ENCODE measurements at places on chromosomes 5 and 9. TPM values are rescaled to one million over a fixed set of nuclear protein-coding genes. Genes with fewer than 3 reads are reported as not detected.

Gene CTNNAL1
- polyA plus RNA-seq: 54.8 TPM

GRCh38 chr5:10704949-10705621, 55.9 kb downstream of the DAP start:
- no peaks in the 10 kb centered on the region for H3K36me3 ChIP-seq
- no peak overlapping the region for H3K27ac ChIP-seq
- H3K4me3 ChIP-seq: no peak overlapping the region
- DNase-seq: no peak

Gene STPG3
- polyA plus RNA-seq: not detected

Gene FOXD4L4
- not detected for polyA plus RNA-seq

DNA sequence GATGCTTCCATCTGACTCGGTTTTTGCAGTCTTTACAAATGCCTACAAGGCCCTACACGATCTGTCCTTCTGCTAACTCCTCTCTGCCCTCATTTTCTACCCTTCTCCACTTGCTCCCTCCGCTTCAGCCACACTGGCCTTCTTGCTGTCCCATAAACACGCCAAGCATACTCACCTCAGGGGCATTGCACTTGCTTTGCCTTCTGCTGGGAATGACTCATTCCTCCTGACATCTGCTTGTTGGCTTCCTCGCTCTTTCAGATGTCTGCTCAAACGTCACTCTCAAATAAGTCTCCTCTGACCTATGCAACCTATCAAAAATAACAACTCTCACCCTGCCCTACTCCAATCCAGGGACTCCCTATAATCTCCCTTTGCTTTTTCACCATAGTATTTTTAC, 28.2 kb downstream of the CDC25C start:
- no peak overlapping the region for H3K4me3 ChIP-seq
- H3K27me3 ChIP-seq: no peaks in the 10 kb centered on the region
- no peak for DNase-seq
- no peak overlapping the region for H3K27ac ChIP-seq
- no peaks in the 10 kb centered on the region for H3K36me3 ChIP-seq
- H3K4me1 ChIP-seq: no peaks in the 10 kb centered on the region

Gene NRG2
- 4.6 TPM for polyA plus RNA-seq
